NCI-H187 (cell line): ENCODE measurements at places on chromosomes 3 and 15.

DNA sequence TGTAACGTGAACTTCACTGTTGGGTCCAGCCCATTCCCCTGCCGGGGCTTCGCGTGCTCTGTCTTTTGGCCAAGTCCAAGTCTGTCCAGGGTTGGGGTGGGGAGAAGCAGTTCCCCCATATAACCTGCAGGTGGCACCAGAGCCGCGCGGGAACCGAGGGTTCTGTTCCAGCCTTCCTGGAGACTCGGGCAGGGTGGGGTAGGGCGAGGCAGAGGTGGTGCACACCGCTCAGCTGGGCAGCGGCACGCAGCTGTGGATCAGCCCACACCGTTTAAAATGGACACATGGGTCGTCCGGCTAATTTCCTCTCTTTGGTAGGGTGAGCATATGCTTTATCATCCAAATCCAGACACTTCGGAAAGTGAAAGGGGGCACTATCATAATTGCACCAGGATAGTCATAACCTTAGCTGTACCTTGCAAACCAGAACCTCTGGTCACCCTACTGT lies 118.1 kb downstream of the TBC1D2B start:
- DNase-seq, result no peak

DNA sequence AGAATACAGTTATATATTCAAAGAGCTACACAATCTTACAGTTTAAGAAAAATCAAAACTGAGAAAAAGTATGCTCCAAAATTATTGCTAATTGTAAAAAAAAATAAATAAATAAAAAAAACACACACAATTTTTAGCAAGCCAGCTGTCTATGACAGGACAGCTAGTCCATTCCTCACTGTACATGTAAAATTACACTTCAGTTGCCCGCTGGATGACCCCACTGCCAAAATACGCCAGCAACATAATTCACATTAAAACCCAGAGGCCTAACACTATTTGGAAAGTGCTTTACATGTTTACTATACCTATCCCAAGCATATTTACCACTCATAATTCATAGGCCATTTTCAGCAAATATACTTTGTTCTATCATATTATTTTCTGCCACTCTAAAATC lies 5.8 kb downstream of the MYO9A start:
- DNase-seq, result no peak

GRCh38 chr3:86029590-86029989 lies 961.4 kb downstream of the VGLL3 start:
- no peak for DNase-seq

DNA sequence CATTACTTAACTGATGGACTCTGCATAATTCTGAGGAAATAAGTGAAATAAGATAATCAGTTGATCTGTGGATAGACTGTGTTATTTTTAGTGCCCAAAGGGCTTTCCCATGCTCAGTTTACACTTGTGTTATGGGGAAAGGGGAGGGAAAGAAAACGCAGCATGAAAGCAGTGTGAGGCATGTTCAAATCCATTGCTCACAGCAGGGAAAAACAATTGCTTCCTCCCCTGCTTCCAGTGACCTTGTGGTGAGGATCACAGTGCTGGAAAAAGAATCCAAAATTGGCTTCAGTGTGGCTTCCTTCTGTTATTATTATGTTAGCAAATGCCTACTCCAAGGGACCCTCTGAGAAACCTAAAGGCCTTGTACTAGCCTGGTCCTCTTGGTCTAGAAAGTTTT lies 285.1 kb upstream of the CDIN1 start:
- DNase-seq, result no peak

DNA sequence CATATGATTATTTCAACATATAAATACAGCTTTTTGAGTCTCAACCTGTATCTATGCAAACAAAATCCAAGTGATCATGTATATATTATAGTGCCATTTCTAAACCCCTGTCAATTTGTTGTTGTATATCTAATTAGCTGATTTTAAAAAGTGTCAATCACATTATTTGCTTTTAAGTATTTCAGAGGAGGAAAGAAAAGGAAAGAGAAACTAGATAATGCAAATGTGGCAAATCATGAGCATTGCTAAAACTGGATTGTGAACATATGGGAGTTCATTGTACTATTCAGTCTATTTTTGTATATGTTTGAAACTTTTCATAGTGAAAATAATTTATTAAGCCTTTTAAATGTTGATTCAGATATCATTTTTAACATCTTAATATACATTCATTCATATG lies 190.7 kb downstream of the ZIC4 start:
- no peak for DNase-seq

DNA sequence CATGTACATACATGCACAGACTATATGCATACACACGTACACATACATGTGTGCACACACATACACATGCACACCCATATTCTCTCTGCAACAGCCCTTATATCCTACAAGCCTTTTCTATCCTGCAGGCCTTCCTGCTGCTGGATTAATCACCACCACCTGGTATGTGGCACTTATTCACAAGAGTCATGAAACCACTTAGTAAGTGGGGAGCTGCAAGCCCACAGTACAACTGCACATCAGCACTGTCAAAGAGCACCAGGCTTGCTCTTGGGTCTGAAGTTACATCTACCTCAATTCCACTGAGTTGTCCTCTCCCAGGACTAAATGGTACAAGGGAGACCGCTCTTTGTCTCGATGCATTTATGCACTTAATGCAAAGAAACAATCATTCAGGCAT lies 233.2 kb downstream of the KLF13 start:
- no peak for DNase-seq

- no peak for DNase-seq
Measured at GRCh38 chr3:117660941-117661817, 951.6 kb downstream of the TUSC7 start.

DNA sequence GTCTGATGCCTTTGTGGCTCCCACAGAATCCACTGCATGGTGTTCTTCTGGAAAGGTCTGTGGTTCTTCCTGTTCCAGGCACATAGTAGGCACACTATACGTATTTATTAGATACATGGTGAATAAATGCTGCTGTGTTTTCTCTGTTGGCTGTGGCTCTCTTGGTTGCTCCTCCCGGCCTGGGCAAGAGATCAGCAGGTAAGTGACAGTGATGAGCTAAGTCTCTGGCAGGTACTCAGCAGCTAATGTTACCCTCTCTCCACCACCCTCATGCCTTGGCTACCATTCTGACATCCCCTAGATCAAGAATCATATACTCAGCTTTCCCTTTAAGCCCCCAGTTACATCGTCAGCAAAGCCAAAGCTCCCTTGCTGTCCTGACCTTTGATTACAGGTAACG lies 8.4 kb downstream of the SV2B start:
- DNase-seq, result no peak

DNA sequence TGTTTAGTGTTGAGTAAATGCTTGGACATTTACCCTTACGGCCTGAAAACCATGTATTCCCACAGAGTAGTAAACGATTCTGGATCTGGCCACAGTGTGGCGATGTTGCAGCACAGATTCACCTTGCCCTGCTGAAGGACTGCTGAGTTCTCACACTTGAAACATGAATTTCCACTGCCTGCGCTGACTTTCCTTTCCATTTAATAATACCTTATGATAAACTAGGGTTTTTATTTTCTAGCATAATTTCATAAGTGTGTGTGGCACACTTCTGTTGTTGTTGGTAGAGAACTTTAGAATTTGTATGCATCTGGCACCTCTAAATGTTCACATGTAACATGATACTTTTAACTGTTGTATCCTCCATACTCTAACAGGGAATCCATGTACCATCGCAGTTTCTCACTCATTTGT lies 53.9 kb downstream of the C3orf38 start:
- DNase-seq, result no peak

DNA sequence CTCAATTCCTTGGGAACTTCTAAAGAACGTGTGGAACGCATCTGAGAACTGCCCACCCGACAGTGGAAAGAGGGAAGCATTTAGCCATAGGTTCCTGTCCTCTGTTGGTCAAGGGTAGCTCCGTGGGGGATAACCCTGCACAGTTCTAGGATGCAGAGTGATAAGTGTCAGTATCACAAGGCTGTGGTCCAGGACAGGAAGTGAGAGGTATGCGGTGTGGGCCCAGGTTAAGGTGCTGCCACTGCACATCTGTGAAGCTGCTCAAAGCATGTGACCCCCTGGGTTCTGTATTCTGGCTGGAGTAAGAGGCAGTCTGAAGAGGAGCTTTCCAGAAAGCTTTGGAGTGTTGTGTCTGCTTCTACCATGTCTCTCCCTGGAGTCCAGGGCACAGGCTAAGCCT lies 51.7 kb upstream of the HES1 start:
- DNase-seq, result no peak

GRCh38 chr15:69071260-69071659 lies 56.8 kb downstream of the NOX5 start:
- DNase-seq, result no peak

DNA sequence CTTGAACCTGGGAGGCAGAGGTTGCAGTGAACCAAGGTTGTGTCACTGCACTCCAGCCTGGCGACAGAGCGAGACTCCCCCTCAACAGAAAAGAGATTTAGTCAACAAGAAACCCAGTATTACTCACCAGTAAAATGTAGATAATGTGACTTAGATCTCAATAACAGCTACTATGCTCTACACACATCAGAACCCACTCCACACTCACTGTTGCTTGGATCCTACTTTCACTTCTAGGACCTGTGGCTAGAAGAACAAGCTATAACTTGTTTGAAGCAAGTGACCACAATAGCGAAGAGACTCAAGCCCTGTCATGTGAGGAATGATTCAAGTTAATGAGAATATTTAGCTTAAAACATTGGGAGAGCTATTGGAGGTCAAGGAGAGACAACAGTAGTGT lies 100.7 kb downstream of the ANXA2 start:
- no peak for DNase-seq

GRCh38 chr3:111584744-111585143 lies 10.4 kb downstream of the ZBED2 start:
- DNase-seq, result no peak

- DNase-seq, result no peak
Measured at GRCh38 chr3:95781598-95781997, 1032.8 kb upstream of the EPHA6 start.

GRCh38 chr3:100577382-100578008 lies 31.9 kb upstream of the ADGRG7 start:
- no peak for DNase-seq

GRCh38 chr3:69695933-69696332 lies 43.3 kb upstream of the MITF start:
- DNase-seq, result no peak

DNA sequence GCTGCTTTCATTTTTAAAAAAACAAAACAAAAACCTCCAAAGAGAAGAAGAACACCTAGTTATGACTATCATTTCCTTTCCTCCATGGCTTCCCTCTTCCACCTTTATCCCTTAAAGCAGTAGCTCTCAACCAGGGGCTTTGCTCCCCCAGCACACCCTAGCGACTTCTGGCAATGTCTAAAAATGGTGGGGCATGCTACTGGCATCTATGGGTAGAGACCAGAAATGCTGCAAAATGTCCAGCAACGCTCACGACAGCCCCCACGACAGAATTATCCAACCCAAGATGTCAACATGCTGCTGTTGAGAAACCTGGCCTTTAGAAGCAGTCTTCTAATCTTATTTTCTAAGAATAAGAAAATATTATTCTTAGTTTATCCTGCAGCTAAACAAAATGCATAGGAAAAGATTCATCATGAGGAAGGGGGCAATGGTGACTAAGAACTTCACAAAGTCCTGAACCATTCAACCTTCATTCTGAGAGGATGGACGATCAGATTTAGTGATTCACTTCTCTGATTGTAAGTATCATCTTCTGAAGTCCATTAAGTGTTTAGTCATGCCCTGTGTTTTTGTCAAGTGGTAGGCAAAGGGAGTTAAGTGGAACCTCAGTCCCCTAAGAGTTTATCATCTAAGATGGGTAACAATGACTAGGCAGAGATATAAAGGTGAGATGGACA lies 81.7 kb downstream of the CCNL1 start:
- DNase-seq, result no peak

DNA sequence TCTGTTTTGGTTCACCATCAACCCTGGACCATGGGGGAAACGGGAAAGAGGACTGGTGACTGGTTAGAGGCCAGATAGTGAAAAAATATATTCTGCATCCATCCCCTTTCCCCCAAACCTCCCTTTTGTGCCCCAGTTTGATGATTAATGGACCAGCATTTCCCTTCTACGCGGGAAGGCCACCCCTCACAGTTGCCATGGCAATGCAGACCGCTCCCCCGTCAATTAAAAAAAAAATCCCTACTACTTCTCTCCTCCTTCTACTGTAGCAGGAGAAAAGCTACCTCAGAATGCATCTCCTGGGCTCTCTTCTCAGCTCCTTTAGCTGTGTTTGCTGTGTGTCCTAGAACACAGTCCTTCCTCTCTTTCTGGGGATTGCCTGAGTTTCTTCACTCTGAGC lies 4.0 kb downstream of the BAHD1 start:
- no peak for DNase-seq

- DNase-seq, result no peak
Measured at GRCh38 chr3:28088811-28089526, 152.4 kb upstream of the CMC1 start.

DNA sequence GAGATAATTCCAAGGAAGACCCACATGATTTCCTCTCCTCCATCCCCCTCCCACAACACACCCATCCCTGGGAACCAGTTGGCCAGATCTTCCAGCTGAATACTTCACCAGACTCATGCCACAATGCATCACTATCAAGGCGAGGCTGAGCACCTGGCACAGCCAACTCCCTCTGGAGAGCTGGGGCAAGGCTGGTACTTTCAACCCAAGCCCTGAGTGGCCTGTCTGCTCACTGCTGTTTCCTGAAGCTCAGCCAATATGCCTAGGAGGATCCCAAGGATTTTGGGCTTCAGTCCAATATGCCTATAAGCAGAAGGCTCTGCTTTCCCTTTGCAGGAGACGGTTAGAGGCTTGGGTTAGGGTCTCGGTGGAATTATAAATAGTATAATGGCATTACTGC lies 90.9 kb upstream of the NEO1 start:
- no peak for DNase-seq

DNA sequence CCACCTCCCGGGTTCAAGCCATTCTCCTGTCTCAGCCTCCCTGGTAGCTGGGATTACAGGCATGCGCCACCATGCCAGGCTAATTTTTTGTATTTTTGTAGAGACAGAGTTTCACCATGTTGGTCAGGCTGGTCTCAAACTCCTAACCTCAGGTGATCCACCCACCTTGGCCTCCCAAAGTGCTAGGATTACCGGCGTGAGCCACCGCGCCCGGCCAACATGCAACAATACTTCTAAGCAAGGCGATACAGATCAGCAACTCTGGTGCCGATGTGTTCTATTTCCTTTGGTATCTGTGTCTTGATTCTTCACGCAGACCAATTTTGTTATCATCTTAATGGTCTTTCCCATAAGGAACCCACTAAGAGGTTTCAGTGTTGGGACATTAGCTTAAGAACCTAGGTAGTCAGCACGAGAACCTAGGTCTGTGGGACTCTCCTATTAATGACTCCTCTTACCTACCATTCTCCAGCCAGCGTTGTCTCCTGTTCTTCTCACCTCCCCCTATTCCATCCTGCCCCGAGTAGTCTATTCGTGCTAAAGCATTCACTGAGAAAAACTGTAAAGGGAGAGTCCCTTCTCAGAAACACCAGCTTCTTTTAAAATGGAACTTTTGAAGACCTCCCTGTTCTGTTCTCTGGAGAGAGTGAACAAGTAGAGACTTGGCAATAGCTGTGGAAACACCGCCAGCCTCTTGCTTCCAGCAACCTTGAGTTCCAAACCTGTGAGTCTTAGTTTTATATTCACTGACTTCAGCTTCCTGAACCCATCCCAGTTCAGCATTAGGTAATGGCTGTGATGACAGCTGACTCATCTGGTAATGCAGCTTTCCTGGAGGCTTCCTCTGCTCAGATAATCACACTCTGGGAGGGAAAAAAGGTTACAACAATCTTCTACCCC lies 61.2 kb downstream of the TSC22D2 start:
- no peak for DNase-seq
